ENCODE measurements at places on chromosomes 4 and X.

GRCh38 chr4:43993196-43993902 lies 455.3 kb downstream of the KCTD8 start:
- no peak for DNase-seq

DNA sequence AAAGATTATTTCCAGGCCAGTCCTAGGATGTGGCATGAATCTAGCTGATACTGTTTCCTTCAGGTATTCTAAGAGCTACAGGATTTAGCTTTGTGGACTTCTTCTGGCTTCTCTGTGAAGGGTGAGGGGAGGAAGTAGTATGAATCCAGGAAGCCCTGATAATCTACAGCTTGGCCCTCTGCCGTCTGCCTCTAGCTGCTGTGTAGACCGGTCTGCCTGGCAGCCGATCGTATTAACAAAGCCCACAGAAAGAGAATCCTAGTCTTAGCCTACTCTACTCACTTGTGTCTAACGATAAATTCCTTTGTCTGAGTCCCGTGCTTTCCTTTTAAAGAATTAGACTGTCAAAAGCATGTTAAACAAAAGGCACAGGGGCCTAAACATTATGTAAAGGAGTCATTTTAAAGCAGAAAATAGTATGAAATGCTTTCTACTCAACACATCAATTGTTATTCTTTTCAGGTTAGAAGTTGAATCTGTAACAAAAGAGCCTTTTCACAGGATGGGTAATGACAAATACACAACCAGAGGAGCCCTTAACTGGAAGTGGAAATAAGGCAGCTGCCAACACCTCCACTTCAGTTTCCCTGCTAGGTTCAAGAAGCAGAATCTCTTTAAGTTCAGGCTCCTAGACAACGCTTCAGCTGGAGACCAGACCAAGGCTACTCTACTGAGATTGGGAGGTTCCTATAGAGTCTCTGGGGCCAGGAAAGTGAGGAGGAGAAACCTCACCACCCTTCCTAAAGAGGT lies 48.9 kb upstream of the UCP1 start:
- no peak for DNase-seq

GRCh38 chr4:37422102-37422501 lies 177.6 kb downstream of the NWD2 start:
- DNase-seq = no peak

- no peak for DNase-seq
Measured at GRCh38 chr4:38332699-38333098, 331.3 kb upstream of the KLF3 start.

DNA sequence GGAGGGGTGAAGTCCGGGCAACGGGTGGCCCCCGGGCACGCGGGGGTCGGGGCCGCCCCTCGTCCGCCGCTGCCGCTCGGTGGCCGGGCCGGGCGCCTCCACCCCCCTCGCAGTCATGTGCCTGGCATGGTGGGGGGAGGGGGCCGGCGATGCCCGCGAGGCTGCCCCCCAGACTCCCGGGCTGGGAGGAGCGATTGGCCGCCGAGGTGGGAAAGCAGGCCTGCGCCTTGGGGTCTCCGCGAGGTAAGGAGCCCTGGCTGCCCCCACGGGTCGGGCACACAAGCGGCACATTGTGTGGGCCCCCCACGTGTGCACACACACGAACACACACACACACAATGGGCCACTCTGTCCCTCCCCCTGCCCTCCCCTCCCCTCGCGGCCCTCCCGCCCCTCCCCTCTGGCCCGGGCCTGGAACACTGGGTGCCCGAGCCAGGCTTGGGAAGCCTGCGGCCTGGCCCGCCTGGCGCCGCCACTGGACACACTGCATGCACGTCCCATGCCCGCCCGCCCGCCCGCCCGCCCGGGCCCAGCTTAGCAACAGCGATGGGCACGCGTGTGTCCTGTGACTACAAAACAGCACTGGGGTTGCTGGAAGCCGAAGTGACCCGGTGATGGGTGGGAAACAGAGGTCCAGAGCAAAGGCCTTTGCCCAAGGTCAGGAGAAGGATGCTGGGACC lies 1.3 kb downstream of the SLC6A8 start:
- no peak for DNase-seq

DNA sequence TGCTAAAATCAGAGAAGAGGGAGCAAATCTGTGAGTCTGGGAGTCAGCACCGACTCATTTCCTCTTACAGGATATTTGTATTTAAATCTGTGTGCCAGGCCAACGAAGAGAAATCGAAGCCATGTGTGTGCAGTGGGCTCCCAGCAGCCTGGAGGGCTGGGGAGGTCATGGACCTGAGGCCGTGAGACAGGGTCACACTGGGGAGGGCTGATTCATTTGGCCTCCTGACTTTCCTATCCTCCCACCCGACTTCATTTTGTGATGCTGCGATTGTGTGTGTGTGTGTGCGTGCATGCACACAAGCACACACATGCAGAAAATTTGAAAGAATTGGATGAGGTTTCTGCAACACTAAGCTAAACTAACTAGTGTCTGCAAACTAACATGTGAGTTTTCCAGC lies 48.7 kb upstream of the STX18 start:
- no peak for DNase-seq

GRCh38 chrX:103099691-103100090 lies 6.7 kb upstream of the NXF3 start:
- DNase-seq = no peak

GRCh38 chr4:8291701-8292477 lies 22.3 kb downstream of the HTRA3 start:
- DNase-seq = no peak

- no peak for DNase-seq
Measured at GRCh38 chrX:70485466-70485865, 40.8 kb downstream of the DLG3 start.

- no peak for DNase-seq
Measured at GRCh38 chr4:992297-993110, 700 bp downstream of the SLC26A1 start.

DNA sequence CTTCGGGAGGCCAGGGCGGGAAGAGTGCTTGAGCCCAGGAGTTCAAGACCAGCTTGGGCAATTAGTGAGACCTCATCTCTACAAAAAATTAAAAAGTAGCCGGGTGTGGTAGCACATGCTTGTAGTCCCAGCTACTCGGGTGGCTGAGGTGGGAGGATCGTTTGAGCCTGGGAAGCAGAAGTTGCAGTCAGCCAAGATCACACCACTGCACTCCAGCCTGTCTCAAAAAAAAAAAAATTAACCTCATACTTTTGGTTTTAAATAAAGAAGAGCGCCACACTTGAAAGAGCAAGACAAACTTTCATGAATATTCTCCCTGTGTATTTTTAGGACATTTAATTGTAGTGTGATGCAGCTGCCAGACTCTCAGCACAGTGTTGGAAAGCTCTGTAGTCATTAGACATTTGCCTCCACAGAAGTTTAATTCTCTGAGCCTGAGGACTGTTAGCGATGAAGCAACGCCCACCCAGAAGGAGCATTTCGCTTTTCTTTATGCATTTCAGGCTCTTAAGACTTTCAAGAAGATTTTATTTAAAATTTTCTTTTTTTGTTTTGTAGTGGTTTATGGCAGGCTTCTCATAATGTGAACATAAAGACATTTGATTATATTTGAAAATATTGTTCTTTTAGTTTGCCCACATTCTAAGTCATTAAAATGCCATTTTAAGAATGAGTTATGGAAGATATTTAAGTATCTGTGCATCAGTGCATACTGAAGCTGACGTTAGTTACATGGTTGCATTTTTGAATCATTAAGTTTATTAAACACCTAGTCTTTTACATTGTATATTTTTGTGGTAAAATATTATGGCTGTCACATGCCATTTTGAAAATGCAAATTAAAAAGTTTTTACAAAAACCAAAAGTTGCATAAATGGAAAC lies 45.8 kb downstream of the DCLK2 start:
- DNase-seq = no peak

- peak; percentile 22 for DNase-seq
Measured at GRCh38 chrX:136694431-136695087, 46.6 kb downstream of the CD40LG start.

- DNase-seq = no peak
Measured at GRCh38 chrX:103124284-103124683, 31.3 kb upstream of the NXF3 start.

DNA sequence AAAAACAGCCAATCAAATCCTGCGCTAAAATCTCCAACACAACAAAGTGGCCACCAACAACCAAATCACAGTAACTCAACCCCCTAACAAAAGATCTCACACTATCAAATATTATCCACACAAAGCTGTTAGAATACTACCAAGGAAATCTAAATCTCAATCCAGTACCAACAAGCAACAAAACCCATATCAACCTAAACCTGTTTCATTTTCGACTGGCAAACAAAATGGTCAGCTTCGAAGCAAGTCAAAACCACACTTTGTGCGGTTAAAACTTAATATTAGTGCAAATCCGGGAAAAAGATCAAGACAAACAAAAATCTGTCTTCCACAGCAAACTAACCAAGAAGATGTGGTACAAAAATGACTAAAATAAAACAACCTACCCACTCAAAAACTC lies 28.7 kb upstream of the MUC7 start:
- DNase-seq = no peak

GRCh38 chr4:17112292-17112659 lies 213.8 kb upstream of the LDB2 start:
- no peak for DNase-seq

DNA sequence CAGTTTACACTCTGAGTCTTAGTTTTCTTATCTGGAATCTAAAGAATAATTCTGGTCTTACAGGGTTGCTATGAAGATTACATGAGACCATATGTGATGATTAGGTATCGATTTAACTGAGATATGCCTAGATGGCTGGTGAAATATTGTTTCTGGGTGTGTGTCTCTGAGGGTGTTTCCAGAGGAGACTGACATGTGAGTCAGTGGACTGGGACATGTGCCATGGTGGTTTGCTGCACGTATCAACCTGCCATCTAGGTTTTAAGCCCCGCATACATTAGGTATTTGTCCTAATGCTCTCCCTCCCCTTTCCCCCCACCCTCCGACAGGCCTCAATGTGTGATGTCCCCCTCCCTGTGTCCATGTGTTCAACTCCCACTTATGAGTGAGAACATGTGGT lies 186.0 kb upstream of the CXorf66 start:
- DNase-seq = no peak

DNA sequence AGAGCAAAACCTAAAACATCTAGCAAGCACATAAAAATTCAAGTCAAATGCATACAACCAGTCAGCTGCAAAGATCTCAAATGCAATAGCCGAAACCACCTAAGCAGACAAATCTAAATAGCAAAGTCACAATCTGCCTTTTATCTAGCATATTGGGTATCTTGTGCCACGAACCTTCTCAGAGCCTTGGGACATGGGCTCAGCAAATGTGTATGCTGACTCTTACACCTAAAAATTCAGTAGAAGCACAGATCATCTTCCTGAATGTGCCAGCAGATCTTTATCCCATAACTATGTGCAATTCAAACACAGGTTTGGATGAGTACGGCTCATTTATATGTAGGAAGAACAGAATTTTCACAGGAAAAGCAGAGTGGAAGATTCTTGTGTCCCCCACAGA lies 492.1 kb downstream of the INPP4B start:
- DNase-seq = no peak

DNA sequence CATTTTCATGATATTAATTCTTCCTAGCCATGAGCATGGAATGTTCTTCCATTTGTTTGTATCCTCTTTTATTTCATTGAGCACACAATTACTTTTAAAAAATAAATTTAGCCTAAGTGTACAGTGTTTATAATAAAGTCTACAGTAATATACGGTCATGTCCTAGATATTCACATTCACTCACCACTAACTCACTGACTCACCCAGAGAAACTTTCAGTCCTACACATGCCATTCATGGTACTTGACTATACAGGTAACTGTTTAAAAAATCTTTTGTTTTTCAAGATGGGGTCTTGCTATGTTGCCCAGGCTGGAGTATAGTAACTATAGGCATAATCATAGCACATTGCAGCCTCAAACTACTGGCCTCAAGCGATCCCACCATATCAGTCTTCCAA lies 348.1 kb downstream of the RAPGEF2 start:
- no peak for DNase-seq

DNA sequence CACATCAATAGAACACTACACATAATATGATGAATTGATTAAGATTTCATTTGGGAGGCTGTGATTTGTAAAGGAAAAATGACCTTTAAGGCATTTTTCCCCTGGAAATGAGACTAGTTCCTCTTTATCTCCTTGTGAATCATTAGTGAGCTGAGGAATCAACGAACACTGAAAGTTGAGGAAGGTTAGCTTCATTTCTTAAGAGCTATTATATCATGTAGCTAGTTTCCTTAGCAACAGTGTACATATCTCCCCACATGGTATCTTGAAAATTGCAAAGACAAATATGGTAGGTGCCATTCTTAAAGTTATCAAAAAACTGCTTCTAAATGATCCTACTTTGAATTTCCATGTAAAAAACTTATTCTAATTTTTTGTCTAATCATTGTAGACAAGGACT lies 127.5 kb upstream of the NRK start:
- no peak for DNase-seq

GRCh38 chr4:184583738-184584502 lies 65.3 kb downstream of the CASP3 start:
- DNase-seq = no peak

DNA sequence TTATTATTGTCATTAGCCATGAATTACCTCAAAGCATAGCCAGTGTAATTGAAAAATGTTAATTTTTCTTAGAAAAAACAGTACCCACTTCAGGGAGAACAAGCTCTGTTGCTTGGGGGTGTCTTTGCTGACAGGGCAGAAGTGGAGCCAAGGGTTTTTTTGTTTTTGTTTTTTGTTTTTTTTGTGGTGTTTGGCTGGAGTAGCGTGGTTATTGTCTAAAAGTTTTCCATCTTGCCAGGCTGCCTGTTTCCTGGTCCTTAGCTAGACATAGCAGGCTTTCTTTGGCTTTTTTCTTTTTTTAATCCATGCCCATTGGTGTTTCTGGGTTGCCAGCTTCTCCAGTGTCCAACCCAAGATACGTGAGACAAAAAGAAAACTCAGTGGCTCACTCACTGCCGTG lies 61.5 kb downstream of the CASP3 start:
- DNase-seq = no peak

DNA sequence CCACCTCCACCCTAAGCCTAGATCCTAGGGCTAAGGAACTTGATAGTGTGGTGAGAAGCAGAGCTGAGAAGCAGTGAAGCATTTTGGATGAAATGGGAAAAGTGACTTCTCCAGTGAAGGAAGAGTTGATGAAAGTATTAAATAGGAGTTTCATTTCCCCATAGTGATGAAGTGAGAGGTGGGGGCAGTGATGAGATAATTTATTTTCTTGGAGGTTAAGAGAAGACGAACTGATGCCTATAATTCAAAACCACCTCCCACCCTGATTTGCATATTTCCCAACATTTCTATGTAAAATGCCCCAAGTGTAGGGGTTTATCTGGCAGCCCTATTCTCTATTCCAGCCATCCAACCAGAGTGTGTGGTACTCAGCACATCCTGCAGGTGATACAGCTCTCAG lies 6.3 kb downstream of the LONRF3 start:
- DNase-seq = no peak

DNA sequence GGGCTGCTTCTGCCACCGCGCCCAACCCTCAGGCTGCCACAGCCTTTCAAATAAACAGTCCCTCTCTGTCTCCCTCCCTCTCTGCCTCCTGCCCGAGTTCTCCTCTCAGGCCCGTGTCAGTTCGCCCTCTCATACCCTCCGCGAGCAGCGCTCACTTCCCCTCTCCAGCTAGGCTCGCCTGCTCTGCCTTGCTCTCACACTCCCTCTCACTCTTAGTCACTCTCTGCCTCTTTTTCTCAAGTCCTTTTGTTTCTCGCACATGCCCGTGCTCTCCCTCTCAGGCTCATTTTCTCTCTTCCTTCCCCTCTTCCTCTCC lies 3.2 kb downstream of the EFNB1 start:
- peak; percentile 6 for DNase-seq

- DNase-seq = no peak
Measured at GRCh38 chr4:153220682-153221395, 16.6 kb downstream of the TRIM2 start.

GRCh38 chr4:166957451-166957850 lies 276.8 kb downstream of the SPOCK3 start:
- DNase-seq = no peak

- no peak for DNase-seq
Measured at GRCh38 chr4:159420162-159421057, 317.5 kb downstream of the RAPGEF2 start.

Data from bone marrow (tissue), 2 donors.